ENCODE measurements at places on chromosomes 16 and 17.

DNA sequence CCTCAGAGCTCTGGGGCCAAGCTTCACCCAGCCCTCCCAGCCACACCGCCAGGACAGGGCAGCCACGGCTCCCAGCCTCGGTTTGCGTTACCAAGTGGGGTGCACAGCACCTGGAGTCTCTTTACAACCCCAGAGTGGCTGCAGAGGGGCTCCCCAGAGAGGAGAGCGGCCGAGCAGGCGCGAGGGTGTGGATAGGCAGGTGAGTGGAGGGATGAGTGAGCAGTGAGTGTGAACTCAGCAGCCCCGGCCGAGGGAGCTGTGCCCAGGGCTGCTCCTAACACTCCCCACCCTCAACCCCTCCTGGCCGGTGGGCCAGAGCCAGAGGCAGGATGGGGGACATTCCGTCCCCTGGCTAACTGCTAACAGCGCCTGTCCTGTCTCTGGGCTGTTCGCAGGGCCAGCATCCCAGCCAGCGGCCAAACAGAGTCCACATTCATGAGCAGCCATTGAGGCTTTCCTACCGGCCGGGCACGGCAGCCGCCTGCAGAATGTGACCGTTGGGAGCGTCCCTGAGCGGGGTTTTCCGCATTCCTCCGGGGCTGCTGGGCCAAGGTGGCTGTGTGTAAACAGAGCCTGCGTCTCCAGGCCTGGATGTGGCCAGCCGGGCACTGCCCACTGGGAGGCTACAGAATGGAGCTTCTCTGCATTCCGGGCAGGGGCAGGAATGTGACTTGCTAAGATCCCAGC lies 5.3 kb downstream of the ZNF469 start:
- DNase-seq: no peak

DNA sequence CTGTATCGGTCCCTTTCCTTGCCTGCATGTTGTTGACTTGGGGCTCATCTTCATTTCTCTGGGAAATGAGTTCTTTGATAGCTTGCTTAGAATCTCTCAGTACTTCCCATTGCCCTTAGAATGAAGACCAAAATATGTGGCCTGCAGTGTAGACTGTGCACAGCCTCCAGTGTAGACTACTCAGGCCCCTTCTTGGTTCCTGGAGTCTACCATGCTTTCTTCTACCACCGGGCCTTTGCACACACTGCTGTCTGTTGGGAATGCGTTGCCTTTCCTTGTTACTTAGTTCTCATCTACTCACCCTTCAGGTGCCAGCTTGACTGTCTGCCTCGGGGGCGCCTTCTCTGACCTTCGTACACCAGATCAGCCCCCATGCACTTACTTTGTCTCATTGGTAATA lies 82.0 kb downstream of the ABCC1 start:
- no peak for DNase-seq

- DNase-seq: no peak
Measured at GRCh38 chr16:17404941-17405689, 65.6 kb downstream of the XYLT1 start.

GRCh38 chr16:1153480-1154160 lies 714 bp downstream of the CACNA1H start:
- no peak for DNase-seq

GRCh38 chr17:50267074-50267841 lies 7.0 kb upstream of the TMEM92 start:
- no peak for DNase-seq

- no peak for DNase-seq
Measured at GRCh38 chr16:9154567-9155410, 63.3 kb downstream of the HAPSTR1 start.

DNA sequence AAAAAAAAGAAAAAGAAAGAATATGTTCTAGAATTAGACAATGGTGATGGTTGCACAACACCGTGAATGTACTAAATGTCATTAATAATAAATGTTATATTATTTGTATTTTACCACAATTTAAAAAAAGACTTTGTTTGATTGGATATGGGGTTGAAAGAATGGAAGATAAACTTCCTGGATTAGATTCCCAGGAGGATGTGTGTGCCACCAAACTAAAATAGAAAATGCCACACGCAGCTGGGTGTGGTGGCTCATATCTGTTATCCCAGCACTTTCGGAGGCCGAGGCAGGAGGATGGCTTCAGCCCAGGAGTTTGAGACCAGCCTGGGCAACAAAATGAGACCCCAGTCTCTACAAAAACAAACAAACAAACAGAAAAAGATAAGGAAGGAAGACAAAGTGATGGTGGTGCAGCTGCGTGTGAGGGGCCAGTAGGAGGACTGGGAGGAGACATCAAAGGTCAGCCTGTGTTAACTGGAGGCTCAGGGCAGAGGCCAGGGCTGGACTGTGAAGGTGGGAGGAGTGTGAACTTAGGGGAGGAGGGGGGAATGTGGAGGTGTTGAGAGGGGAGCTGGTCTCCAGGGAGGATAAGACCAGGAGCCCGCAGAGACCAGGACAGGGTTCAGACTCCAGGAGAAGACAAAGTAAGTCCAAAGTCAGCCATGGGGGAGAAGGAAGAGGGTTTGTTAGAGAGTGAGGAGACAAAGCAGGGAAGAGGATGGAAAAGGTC lies 4.1 kb downstream of the PECAM1 start:
- no peak for DNase-seq

GRCh38 chr17:11304568-11304967 lies 63.6 kb downstream of the SHISA6 start:
- DNase-seq: no peak

DNA sequence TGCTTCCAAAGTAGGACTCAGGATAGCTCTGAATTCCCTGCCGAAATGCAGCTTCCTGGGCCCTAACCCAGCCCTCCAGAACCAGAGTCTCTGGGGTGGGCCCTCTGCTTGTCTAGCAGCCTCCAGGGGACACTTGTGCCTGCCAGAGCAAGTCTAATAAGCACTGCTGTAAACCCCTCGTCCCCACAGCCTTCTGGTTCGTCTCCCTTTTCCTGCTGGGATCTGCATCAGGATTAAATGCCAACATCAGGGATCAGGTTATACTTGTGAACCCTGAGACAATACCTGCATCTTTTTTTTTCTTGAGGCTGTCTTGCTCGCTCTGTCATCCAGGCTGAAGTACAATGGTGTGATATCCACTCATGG lies 282.0 kb downstream of the SEC14L1 start:
- no peak for DNase-seq

DNA sequence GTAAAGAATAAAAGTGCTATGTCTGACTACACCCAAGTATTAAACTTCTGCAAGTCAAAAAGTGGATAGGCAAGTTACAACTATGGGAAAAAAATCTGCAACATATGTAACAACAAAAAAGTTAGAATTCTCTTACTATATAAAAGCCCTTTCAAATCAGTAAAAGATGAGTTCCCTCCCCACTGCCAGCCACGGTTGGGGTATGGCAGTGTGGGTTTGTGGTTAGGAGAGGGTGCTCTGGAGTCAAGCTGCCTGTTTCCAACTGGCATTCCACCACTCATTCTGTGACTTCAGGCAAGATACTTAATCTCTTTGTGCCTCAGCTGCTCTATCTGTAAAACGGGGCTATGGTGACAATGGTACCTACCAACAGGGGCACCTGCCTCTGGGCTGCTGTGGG lies 26.6 kb upstream of the MFSD6L start:
- no peak for DNase-seq

GRCh38 chr16:75044800-75045361 lies 46.1 kb downstream of the ZNRF1 start:
- DNase-seq: no peak

GRCh38 chr17:81400996-81401722 lies 5.9 kb downstream of the BAHCC1 start:
- DNase-seq: no peak

DNA sequence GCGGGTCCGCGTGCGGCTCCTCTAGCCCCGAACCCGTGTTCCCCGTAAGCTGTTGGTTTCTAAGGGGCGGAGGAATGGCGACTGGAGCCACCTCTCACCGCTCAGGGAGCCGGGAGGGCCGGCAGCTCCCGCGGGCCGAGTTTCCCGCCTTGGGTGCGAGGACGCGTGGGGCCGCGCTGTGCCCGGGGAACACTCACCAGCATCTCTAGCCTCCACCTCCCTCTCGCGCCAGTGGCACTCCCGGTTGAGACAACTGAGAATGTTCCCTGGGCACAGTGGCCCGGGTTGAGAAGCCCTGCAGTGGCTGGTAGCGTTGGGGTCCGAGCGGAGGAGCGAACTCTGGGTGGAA lies 560 bp downstream of the TELO2 start:
- no peak for DNase-seq

DNA sequence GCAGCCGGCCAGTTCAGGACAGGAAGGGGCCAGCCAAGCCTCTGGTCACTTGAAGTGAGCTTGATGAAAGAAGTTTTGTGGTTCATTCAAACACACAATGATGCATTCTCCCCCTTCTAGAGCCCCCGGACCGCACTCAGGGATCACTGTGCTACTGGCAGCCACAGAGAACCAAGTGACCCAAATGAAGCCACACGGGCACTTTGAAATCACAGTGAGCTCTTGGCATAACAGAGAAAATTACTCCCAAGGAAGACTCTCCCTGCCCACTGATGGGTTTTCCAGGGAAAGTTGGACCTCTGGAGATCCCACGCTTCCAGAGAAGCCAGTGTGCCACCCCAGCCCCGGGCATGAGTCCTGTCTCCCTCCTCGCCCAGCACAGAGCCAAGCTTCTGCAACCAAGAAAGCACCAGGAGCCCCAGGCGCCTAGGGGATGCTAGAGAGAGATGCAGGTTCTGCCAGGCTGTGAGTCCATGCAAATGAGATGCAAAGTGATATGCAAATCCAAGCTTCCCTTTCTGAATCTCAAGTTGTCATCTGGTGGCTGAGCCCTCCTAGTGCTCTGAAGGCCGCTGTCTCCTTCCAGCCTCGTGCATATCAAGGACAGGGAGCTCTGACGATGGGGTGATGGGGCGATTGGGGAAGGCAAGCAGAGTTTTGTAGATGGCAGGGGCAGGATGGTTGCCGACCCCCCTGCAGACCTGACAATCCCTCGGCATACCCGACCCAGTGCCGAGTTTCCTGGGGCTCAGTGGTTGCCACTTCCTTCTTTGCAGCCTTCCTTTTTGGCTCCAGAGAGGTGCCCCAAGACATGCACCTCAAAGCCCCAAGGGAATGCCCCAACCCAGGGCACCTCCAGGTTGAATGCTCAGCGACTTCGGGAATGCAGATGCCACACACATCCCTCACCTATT lies 59.7 kb upstream of the TNRC6C start:
- DNase-seq: no peak

GRCh38 chr16:27311448-27311830 lies 2.3 kb upstream of the IL4R start:
- DNase-seq: no peak

DNA sequence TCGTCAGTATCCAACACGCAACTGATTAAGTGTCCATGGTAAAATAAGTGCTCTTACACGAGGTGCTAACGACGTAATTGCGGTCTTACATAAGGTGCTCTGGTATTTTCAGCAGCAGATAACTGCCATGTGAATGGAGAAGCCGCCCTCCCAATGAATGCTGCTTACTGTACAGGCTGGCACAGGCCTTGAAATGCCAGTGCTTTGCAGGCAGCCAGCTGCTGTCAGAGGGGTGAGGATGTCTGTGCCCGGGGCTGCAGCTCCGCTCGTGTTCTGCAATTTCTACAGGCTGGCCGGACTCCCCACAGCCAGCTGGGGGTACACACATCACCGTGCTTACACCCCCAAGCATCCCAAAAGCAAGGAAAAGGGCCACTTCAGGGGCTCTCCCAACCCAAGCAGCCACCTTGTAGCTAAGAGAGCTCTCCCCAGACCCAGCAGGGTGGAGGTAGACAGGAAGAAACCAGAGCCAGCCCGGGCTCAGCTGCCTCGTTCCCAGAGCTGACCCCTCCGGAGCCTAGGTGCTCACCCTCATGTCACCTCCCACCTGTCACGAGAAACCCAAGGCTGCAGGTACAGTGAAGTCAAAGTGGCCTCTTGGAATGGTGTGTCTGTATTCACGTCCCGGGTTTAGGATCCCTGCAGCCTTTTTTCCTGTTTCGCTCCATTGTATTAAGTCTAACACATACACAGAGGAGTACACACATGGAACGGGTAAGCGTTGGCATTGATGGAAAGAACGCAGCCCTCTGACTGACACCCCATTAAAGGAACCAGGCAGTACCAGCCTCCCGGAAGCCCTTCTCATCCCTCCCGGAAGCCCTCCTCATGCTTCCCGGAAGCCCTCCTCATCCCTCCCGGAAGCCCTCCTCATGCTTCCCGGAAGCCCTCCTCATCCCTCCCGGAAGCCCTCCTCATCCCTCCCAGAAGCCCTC lies 27.2 kb upstream of the RPH3AL start:
- no peak for DNase-seq

DNA sequence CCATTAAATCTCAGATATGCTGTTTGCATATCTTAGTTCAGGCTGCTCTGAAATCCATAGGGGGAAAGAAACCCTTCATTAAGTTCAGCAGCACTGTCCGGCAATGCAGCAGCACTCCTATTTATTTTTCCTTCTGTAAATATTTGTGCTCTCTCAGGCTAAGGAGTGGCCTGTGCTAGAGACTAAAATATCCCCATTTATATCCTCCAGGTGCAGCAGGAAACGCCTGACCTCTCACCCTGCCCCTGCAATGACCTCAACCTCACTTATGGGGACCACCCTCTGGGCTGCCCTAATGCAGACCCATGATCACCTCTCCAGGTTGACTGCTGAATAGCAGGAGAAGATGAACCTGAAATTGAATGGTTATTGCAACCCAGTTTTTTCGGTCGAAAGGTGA lies 165.0 kb upstream of the ELAC2 start:
- no peak for DNase-seq

- DNase-seq: no peak
Measured at GRCh38 chr17:35923609-35924114, 6.9 kb downstream of the RDM1 start.

DNA sequence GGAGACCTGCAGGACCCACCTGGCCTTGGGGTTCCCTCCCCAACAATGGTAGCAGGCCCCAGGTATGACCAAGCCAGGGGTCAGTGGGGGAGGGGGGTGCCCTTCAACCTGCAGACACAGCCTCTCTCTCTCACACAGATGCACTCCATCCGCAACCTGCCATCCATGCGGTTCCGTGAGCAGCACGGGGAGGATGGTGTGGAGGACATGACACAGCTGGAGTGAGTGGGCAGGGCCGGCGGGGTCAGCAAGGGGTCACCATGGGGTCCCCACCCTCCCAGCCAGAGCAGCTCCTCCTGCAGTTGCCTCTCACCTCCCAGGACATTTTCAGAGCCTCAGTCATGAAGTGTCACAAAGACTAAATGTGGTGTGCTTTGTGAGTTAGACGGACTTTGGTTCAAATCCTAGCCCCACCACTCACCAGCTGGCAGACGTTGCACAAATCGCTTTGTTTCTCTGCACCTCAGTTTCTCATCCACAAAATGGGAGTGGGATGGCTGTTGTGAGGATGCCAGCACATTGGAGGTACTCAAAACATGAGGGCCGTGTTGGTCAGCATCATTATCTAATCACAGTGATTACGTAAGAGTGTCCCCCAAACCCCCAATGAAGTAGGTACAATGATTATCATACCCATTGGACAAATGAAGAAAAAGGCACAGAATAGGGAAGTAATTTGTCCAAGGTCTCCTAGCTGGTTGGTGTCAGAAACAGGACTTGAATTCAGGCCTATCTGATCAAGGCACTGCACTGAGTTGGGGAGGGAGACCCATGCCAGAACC lies 16.0 kb downstream of the MYO15A start:
- DNase-seq: no peak

GRCh38 chr16:66511602-66512271 lies 38.2 kb downstream of the TK2 start:
- DNase-seq: no peak

- DNase-seq: no peak
Measured at GRCh38 chr17:65656390-65657250, 95.2 kb upstream of the AXIN2 start.

- DNase-seq: no peak
Measured at GRCh38 chr16:71480956-71481355, 8.2 kb downstream of the ZNF19 start.

All from brain pericyte (primary cell).